Mesenchymal stem cell (in vitro differentiated cells and primary cell): ENCODE measurements at places on chromosomes 2 and 18.
A peak's percentile ranks its signal among the peaks of the same experiment; 100 is the strongest.

- H3K27ac ChIP-seq, result no peak overlapping the region
- H3K36me3 ChIP-seq, result no peaks in the 10 kb centered on the region
- H3K4me1 ChIP-seq, result no peaks in the 10 kb centered on the region
- no peak for DNase-seq
- no peaks in the 10 kb centered on the region for H3K27me3 ChIP-seq
Measured at GRCh38 chr2:81984969-81985637, 1680.6 kb upstream of the LRRTM1 start.

GRCh38 chr18:48985161-48985560 is 34.4 kb upstream of the SMAD7 start:
- H3K27me3 ChIP-seq, result no peaks in the 10 kb centered on the region
- no peak overlapping the region for H3K4me3 ChIP-seq
- H3K4me1 ChIP-seq, result peaks cover 21% of the 10 kb centered on the region
- DNase-seq, result no peak
- H3K27ac ChIP-seq, result no peak overlapping the region
- H3K36me3 ChIP-seq, result no peaks in the 10 kb centered on the region

DNA sequence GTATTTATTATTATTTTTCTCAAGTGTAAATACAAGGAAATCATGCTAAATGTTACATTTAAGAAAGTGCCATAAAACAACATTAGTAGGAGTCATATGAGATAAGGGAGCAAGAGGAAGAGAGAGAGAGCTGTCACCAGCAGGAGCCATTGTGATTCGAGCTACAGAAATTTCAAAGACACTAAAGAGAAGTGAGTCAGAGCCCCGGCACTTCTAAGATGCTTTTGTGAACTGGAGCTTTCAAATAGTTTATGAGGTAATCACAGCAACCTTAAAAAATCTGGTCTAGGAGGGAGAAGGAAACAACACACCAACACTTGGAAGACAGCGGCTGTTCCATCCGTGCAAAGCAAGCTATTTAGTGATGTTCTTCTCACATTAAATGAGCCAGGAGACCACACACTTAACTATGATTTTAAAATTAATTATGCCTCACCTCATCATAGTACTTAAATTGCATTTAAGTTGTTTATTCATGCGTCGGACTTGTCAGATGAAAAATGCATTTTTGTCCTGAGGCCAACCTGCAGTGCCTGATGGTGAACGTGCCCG is 382.7 kb upstream of the SALL3 start:
- no peak for DNase-seq
- no peak overlapping the region for H3K27ac ChIP-seq
- H3K36me3 ChIP-seq, result no peaks in the 10 kb centered on the region
- H3K27me3 ChIP-seq, result no peaks in the 10 kb centered on the region
- H3K4me1 ChIP-seq, result no peaks in the 10 kb centered on the region
- H3K4me3 ChIP-seq, result no peak overlapping the region

DNA sequence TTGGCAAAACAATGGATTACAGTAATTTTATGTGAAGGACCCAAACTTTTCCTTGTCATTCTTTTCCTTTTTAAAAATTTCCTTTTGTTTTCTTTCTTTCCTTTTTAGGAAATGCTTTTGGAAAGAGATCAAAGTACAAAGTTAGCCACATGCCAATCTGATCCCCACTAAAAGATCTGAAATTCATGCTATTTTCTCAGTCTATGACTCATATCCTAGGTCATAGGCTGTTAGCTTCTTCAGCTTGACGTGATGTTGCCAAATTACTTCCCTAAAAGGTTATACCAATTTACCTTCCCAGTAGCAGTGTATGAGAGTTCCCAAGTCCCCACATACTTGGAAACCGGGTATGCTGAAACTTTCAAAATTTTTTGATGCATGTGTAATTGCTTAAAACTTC is 355.3 kb downstream of the INSIG2 start:
- DNase-seq, result no peak
- no peaks in the 10 kb centered on the region for H3K27me3 ChIP-seq
- H3K4me1 ChIP-seq, result no peaks in the 10 kb centered on the region
- H3K4me3 ChIP-seq, result no peak overlapping the region

DNA sequence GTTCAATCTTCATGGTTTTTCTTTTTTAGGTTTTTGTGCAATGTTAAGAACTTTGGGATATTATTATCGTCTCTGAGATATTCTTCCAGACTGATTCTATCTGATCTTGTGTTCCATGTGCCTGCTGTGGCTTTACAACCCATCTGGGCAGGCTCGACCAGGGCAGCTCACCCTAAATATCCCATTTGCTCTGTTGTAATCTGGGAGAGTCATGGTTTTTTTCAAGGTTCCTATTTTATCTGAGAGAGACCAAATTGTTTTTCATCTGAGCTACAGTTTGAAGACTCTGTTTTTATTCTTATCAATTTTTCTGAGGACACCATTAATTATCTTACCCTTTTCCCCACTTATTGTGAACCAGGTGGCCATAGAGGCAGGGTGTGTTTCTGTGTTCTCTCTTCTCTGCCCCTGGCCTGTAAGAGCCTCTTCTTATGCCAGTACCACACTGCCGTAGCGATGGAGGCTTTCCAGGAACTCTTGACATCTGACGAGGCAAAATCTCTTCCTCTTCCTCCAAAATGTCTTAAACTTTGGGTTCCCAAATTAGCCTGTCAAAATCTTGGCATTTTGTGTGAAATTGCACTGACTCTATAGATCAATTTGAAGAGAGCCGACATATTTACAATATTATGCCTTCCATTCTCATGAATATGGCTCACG is 3.1 kb downstream of the SP140L start:
- no peak for DNase-seq
- H3K36me3 ChIP-seq, result peaks cover 40% of the 10 kb centered on the region
- no peaks in the 10 kb centered on the region for H3K27me3 ChIP-seq
- peaks cover 10% of the 10 kb centered on the region for H3K4me1 ChIP-seq
- no peak overlapping the region for H3K27ac ChIP-seq

- H3K36me3 ChIP-seq, result no peaks in the 10 kb centered on the region
- no peak overlapping the region for H3K4me3 ChIP-seq
- H3K27ac ChIP-seq, result no peak overlapping the region
- DNase-seq, result no peak
- peaks cover 6% of the 10 kb centered on the region for H3K4me1 ChIP-seq
Measured at GRCh38 chr2:45345331-45346234, 265.5 kb downstream of the SRBD1 start.

DNA sequence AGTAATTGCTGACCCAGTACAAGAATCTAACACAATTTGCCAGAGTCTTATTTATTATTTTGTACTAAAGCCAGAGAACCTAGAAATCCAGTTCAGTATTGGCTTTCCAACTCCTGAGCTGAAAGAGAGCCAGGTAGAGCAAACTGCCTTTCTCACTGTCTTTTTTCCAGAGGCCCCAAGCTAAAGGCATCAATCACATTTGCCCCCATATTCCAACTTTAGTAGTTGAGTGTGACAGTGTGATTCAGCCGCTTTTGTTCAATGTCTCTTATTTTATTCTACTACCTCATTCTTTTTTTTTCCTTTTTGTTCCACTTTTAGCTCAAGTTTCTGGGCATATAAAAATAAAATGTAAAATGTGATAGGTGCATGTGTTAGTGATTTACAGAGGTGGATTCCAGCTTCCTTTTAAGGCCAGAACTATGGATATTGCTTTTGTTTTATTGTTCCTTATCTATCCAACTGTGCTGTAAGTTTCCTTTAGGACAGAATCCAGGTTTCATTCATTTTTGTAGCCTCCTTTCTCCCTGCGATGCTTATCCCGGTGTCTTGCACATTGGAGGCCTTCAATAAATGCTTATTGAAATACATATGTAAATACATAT is 153.0 kb downstream of the ZEB2 start:
- peaks cover 6% of the 10 kb centered on the region for H3K4me1 ChIP-seq
- no peaks in the 10 kb centered on the region for H3K36me3 ChIP-seq
- DNase-seq, result no peak
- no peaks in the 10 kb centered on the region for H3K27me3 ChIP-seq
- no peak overlapping the region for H3K27ac ChIP-seq

GRCh38 chr2:62270728-62271127 is 74.8 kb downstream of the B3GNT2 start:
- H3K27ac ChIP-seq, result no peak overlapping the region
- DNase-seq, result peak; percentile 10
- no peaks in the 10 kb centered on the region for H3K27me3 ChIP-seq
- H3K4me3 ChIP-seq, result no peak overlapping the region
- peaks cover 4% of the 10 kb centered on the region for H3K4me1 ChIP-seq

GRCh38 chr2:163351143-163351542 is 384.7 kb downstream of the FIGN start:
- DNase-seq, result no peak
- no peak overlapping the region for H3K27ac ChIP-seq
- no peaks in the 10 kb centered on the region for H3K27me3 ChIP-seq
- no peaks in the 10 kb centered on the region for H3K4me1 ChIP-seq

GRCh38 chr2:21118302-21118920 is 5.4 kb upstream of the TDRD15 start:
- H3K36me3 ChIP-seq, result no peaks in the 10 kb centered on the region
- H3K27ac ChIP-seq, result no peak overlapping the region
- peaks cover 3% of the 10 kb centered on the region for H3K27me3 ChIP-seq
- H3K4me3 ChIP-seq, result no peak overlapping the region

- H3K27me3 ChIP-seq, result no peaks in the 10 kb centered on the region
- no peaks in the 10 kb centered on the region for H3K36me3 ChIP-seq
- no peak overlapping the region for H3K4me3 ChIP-seq
- H3K4me1 ChIP-seq, result no peaks in the 10 kb centered on the region
Measured at GRCh38 chr2:145789636-145790035, 1269.7 kb upstream of the ZEB2 start.

GRCh38 chr2:68390586-68390985 is 25.5 kb downstream of the PLEK start:
- H3K4me1 ChIP-seq, result no peaks in the 10 kb centered on the region
- H3K36me3 ChIP-seq, result no peaks in the 10 kb centered on the region
- no peak overlapping the region for H3K4me3 ChIP-seq
- no peak overlapping the region for H3K27ac ChIP-seq

GRCh38 chr2:71702071-71702970 is 249.0 kb downstream of the DYSF start:
- peaks cover 15% of the 10 kb centered on the region for H3K27me3 ChIP-seq
- no peak for DNase-seq
- H3K36me3 ChIP-seq, result no peaks in the 10 kb centered on the region

- H3K27ac ChIP-seq, result no peak overlapping the region
- DNase-seq, result no peak
- H3K36me3 ChIP-seq, result peaks cover 38% of the 10 kb centered on the region
- H3K4me1 ChIP-seq, result peaks cover 7% of the 10 kb centered on the region
- no peaks in the 10 kb centered on the region for H3K27me3 ChIP-seq
Measured at GRCh38 chr2:109375656-109376055, 238.1 kb downstream of the SEPTIN10 start.

DNA sequence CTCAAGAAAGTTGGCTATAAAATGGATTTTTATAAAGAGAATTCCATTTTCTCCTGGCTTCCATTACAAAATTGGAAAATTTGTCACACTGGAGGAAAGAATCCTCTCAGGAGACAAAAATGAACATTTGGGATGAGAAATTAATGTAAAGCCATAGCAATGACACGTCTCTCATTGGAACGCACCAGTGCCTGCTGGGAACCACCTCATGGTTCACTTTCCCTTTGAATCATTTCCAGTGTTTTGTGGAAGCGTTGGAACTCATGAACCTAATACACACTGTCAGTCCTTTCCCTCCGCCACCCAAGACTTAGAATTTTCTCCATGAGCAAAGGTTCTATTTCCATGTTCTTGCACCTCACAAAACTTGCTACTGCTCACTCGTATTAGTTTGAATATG is 21.0 kb upstream of the NRP2 start:
- peaks cover 6% of the 10 kb centered on the region for H3K27me3 ChIP-seq
- H3K4me3 ChIP-seq, result no peak overlapping the region
- H3K27ac ChIP-seq, result no peak overlapping the region
- H3K36me3 ChIP-seq, result no peaks in the 10 kb centered on the region

- H3K27me3 ChIP-seq, result no peaks in the 10 kb centered on the region
- H3K4me3 ChIP-seq, result no peak overlapping the region
- H3K36me3 ChIP-seq, result peaks cover 19% of the 10 kb centered on the region
- H3K4me1 ChIP-seq, result no peaks in the 10 kb centered on the region
- peak; percentile 58 for DNase-seq
Measured at GRCh38 chr2:45607701-45608100, 3.4 kb downstream of the SRBD1 start.

DNA sequence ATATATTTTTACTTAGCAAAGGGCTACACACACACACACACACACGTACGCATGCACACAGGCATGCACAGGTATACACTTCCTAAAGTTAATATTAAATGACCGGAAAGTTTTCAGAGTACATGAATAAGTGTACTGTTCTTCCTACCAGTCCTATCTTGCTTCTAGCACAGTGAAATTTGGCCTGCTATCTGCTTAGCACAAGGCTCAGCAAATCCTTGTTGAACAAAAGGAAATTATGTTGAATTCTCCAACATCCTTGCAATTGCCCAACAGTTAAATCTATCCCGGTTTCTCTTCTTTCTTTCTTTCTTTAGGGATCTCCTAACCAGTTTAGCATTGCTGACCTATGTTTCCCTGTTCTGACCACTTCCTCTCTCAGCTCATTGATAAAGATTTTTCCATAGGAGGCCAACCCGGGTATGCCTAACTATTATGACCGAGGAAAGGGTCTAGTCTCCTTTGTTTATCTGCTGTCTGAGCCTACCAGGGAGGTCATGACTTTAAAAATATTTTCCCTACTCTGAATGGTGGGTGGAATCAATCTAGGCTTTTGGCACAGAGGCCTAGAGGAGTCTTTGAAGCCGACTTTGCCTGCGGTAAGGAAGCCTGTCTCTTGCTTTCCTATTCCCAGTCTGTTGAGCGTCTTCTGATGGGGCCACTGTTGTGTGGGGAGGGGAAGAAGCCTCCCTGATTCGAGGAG is 400.7 kb downstream of the HRH4 start:
- no peaks in the 10 kb centered on the region for H3K36me3 ChIP-seq
- H3K4me1 ChIP-seq, result no peaks in the 10 kb centered on the region
- no peak overlapping the region for H3K27ac ChIP-seq
- no peaks in the 10 kb centered on the region for H3K27me3 ChIP-seq

DNA sequence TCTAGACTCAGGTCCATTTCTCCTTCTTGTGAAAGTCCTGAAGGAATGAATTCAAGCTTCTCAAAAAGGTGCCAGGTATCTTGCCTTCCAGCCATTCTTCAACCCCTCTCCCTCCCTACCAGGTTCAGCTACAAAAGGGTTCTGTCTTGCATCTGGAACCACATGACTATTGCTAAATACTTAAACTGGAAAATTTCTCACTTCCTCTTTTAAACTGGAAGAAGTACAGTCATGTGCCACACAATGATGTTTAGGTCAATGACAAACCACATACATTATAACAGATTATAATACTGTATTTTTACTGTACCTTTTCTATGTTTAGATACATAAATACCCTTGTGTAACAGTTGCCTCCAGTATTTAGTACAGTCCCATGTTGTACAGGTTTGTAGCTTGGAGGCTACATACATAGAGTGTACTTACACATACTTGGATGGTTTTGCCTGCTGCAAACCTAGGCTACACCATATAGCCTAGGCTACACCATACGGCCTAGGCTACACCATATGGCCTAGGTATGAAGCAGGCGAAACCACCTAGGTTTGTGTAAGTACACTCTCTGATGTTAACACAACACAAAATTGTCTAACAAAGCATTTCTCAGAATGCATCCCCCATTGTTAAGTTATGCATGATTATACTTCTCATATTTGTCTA is 142.0 kb upstream of the DNMT3A start:
- H3K27me3 ChIP-seq, result no peaks in the 10 kb centered on the region
- no peaks in the 10 kb centered on the region for H3K36me3 ChIP-seq
- H3K4me1 ChIP-seq, result peaks cover 7% of the 10 kb centered on the region
- DNase-seq, result peak; percentile 18
- H3K27ac ChIP-seq, result no peak overlapping the region
